ENCODE measurements at places on chromosomes 7 and 10.

DNA sequence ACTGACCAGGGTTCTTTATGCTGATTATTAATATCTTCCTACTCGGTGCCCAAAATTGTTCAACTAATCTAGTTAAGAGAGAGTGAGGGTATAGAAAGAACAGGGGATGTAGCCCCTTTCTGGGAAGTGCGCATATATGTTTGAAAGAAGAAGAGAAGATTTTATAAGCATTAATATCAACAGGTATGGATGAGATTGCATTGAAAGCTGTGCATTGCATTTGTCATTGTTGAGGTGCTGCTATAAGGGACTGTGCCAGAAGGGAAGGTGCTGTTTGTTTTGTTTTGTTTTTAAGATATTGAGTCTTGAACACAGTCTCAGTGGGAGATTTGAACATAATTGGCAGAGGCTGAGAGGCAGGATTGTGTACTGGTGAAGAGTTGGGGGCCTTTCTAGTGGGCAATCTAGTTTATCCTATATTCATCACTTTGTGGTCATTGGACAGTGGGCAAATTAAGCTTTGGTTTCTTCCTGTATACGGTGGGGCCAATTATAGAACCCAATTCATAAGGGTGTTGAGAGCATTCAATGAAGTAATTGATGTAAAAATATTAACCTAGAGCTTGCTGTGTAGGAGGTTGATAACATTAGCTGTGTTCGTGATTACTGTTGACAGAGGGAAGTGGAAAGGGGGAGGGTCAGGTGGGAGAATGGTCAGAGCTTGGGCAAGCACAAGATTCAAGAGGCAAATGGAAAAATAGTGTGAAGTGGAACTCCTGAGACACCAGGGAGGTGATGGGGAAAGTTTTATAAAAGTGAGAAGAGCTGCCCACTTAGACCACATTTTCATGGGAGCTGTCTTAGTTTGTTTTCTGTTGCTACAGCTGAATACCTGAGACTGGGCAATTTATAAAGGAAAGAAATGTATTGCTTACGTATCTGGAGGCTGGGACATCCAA is 19.9 kb upstream of the PCGF5 start:
- no peak for DNase-seq

GRCh38 chr7:6032167-6032566 is 991 bp downstream of the ANKRD61 start:
- DNase-seq: no peak

DNA sequence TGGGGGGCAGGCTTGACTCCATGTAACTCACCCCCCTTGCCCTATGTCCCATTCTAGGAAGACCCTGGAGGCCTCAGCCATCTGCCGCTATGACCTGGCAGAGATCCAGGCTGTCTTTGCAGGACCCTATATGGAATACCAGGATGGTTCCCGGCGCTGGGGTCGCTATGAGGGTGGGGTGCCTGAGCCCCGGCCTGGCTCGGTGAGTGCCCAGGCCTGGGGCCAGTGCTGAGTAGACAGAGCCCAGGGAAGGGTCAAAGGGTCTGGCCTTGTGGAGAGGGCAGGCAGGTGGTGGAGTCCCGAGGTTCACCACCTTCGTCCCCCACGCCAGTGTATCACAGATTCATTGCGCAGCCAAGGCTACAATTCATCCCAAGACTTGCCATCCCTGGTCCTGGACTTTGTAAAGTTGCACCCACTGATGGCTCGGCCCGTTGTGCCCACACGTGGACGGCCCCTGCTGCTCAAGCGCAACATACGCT is 7.5 kb downstream of the MRPL43 start:
- no peak for DNase-seq

- no peak for DNase-seq
Measured at GRCh38 chr10:94591461-94592205, 46.0 kb downstream of the HELLS start.

DNA sequence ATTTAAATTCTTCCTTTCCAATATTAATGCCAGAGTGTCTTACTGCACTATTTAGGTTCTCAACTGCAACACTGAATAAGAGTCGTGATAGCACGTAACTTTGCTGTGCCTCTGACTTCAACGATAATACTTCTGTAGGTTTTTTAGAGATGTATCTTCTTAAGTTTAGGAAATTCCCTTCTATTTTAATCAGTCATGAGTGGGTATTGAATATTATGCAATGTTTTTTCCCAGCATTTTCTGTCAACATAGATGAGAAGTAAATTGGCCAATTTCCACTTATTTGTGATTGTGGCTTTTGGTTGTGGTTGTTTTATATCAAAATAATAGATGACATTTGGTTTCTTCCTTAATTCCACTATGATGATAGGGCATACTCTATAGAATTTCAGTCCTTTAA is 6.7 kb upstream of the STK17A start:
- DNase-seq: no peak

- DNase-seq: no peak
Measured at GRCh38 chr7:98930921-98931320, 52.6 kb downstream of the TRRAP start.

- no peak for DNase-seq
Measured at GRCh38 chr7:33829536-33829935, 75.8 kb upstream of the BMPER start.

DNA sequence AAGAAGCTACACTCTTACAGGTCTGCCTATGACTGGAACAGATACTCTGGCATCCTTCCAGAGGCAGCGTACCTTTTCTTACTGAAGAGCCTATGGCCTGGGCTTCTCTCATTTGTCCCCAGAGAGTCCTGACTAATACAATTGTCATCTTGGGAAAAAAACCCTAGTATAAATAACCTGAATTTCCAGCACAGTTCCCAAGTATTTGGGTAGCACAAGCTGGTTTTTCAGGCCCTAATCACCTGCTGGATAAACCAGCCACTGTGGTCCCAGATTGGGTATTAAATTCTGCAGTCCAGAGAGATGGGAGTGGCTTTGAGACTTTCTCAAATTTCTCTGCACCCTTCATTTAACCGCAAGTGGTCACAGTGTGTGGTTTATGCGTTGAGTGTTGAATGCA is 186.8 kb upstream of the NEBL start:
- DNase-seq: no peak

GRCh38 chr7:98423043-98423442 is 22.2 kb upstream of the BAIAP2L1 start:
- DNase-seq: no peak

- DNase-seq: no peak
Measured at GRCh38 chr7:133529861-133530260, 277.0 kb downstream of the EXOC4 start.

DNA sequence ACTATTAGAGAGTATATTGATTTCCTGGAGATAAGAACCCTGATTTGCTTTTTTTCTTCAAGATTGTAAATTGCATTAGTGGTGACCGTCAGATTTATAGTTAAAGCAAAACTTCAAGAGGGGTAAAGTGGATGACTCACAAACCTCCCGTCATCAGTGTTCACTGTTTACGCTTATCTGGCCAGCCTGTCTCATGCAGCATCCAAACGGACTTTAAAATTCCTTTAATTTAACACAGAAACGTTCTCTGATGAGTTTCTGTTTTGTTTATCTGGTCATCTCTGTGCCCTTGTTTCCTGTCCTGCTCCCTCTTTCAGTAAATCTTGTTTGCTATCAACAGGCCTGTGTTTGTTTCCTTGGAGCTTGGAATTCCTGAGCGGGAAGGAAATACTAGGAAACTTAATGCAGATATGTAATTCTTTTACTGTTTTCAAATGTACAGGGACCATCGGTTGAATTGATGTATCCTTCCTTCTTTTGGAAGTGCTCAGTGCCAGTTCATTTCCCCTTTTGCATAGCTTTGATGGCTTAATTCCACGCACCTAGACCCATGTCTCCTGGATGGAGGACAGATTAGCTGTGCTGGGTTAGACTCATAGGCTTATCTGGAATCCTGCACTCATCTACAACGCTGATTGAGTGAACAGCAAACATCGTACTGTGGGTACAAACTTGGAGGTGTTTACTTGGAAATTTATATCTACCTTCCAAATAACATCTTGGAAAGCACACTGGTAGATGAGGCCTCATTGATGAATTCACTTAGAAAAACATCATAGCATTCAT is 21.3 kb downstream of the PTPRE start:
- no peak for DNase-seq

- no peak for DNase-seq
Measured at GRCh38 chr10:70782746-70783680, 2.2 kb downstream of the TBATA start.

GRCh38 chr10:32962521-32962920 is 4.5 kb upstream of the ITGB1 start:
- DNase-seq: no peak

- no peak for DNase-seq
Measured at GRCh38 chr7:6385110-6385781, 62.5 kb downstream of the DAGLB start.

- no peak for DNase-seq
Measured at GRCh38 chr7:85851571-85852193, 664.8 kb upstream of the SEMA3D start.

DNA sequence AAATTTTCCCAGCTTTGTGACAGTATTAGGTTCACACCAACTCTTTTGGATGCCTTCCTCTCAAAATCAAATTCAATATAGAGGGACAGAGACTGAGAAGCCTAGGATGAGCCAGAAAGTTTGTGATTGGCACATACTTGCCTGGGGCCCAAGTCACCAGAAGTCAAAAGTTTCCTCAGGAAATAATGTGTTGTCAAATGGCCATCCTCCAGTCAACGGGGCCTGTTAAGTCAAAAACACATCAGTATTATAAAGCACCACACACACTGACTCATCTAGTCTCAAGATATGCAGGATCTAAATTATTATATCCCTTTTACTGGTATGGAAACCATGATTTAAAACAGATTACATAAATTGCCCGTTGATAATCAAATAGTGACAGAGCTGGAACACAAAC is 158.1 kb downstream of the AHR start:
- DNase-seq: no peak

DNA sequence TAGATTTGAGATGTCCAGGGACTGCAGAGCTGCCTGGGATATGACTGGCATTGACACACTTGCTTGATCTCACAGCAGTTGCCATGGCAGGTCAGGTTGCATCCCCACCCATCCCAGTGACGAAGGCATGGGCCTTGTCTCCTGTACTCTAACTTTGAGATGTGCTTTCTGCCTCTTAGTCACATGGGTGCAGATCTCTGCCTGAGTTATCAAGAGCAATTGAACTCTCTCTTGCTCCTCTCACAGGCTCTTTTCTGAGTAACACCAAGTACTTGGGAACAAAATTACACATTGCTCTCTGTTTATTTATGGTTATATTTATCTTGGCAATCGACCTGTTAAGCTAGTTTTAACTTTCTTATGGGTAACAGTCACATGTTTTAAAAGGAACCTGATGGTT is 237.3 kb downstream of the NSUN6 start:
- no peak for DNase-seq

DNA sequence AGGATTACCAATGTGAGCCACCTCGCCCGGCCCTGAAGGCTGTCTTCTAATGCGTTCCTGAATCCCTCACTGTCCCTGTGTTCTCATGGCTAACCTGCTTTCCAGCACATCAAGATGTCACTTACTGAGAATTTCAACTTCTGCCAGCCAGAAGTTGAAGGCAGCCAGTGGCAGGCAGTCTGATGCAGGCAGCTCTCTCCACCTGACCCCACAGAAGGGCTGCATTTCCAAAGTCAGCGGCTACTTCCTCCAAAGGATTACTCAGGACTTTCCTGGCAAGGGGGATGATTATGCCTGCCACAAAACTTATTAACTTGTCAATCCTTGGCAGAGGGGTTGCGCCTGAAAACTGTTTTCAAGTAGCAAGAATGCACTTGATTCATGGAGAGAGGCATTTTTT is 1219.4 kb downstream of the TYW1 start:
- no peak for DNase-seq

- no peak for DNase-seq
Measured at GRCh38 chr10:27724287-27724686, 21.3 kb downstream of the MKX start.

DNA sequence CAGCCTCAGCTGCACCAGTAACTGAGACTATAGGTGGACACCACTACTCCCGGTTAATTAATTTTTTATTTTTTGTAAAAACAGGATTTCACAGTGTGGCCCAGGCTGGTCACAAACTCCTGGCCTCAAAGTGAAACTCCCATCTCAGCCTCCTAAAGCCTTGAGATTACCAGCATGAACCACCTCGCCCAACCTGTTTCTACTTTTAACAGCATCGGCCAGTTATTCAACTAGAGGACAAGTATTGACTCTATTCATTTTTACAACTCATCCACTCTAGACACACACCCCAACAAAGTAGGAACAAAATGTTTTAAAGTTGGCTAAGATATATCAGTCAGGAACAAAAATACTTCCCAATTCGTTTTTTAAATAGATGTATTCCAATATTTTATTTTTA is 334.8 kb downstream of the PARD3 start:
- no peak for DNase-seq

DNA sequence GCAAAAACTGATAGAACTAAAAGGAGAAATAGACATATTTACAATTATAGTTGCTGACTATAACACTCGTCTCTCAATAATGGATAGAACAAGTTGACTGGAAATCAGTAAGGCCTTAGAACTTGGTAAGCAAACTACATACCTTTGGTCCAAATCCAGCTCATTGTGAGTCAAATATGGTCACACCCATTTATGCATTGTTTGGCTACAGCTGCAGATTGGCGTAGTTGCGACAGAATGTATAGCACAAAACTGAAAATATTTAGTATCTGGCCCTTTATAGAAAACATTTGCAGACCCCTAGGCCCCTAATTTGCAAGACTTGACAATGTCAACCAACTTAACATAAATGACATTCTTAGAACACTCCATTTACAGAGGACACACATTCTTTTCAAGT is 103.6 kb upstream of the EGR2 start:
- DNase-seq: no peak

- DNase-seq: no peak
Measured at GRCh38 chr10:64350665-64351064, 829.5 kb downstream of the REEP3 start.

GRCh38 chr10:132334631-132335188 is 2.7 kb downstream of the LRRC27 start:
- no peak for DNase-seq

GRCh38 chr7:40922316-40922670 is 780.6 kb downstream of the INHBA start:
- DNase-seq: no peak

- no peak for DNase-seq
Measured at GRCh38 chr10:6013413-6014192, 36.3 kb upstream of the IL15RA start.

DNA sequence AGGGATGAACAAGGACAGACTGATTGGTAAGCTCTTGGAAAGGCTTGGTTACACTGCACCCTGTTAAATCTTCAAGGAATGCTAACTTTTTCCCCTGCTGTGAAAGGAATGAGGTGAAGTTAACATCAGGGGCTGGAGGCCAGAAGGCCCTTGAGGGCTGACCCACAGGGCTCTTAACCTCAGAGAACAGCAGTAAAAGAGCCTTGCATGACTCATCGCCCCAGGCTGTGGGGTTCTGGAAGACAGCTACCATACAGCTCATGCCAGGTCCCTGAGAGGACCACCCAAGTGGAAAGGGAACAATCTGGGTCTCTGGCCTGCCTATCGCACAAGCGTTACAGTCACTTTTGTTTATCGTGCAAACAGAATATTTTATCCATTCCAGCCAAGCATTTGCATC is 54.4 kb downstream of the CYP2C9 start:
- DNase-seq: no peak
